ENCODE measurements at places on chromosomes 4 and X.

DNA sequence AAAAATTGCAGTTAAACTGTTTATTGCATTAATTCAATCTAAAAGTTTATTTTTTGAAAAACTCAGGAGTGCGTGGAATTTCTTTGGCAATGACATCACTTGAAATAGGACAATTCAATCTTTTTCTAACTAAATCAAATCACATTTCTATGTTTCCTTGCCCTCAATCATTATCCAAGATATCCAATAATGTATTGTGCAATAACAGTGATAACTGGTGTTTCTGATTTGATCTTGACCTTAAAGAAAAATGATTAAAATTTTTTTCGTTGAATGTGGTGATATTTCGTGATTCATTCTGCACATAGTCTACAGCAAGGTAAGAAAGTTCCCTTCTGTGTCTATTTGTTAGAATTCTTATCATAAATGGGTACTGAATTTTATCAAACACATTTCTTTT lies 163.2 kb downstream of the SPCS3 start:
- no peak for DNase-seq

DNA sequence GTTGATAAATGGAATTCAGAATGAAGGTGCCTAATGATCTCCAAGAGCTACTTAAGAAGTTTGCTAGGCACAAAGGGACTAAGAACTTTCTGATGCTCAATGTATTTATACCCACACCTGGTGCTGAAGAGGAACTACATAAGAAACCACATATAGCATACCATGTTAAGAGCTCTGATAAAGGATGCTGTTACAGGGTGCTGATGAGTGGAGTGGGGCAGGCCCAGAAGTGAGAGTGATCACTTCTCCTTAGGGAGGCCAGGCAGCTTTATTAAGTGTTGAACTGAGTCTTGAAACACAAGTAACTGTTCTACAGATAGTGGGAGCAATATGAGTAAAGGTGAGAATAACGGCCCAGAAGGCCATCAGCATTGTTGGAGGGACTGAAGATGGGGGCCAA lies 68.3 kb upstream of the CHRDL1 start:
- no peak for DNase-seq

- DNase-seq, result no peak
These were observed 6.0 kb downstream of the RBPJ start for GRCh38 chr4:26326791-26327190.

DNA sequence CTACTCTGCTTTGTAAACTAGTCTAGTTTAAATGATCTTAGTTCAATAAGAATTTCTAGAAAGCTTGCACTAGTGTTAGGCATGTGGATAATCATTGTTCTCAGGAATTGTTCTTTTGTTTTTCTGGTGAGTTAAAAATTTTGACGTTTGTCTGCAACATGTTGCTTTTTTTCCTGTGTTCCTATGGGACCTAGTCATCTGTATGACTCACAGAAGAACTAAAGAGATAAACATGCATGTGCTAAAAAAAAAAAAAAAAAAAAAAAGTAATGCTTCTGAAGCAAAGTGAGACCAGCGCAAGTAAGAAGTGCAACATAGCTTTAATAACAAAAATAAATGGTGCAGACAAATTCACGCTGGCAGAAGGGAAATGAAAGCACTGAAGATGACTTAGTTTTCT lies 471.2 kb downstream of the IQCM start:
- no peak for DNase-seq

DNA sequence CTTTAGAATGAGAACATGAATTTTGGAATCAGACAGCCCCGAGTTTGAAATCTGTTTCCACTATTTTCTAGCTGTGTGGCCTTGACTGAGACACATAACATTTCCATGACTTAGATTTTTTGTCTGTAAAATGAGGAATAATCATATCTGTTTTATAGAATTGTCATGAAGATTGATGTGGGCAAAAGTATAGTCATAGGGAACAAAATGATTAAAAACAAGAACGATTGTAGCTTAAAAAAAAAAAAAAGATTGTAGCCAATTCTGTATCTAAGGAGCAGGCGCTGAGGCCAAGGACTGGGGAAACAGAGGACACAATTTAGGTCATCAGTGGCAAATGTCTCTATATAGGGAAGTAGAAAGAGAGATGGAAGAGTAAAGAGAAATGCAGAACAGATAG lies 201.6 kb upstream of the C1QTNF7 start:
- DNase-seq, result no peak

DNA sequence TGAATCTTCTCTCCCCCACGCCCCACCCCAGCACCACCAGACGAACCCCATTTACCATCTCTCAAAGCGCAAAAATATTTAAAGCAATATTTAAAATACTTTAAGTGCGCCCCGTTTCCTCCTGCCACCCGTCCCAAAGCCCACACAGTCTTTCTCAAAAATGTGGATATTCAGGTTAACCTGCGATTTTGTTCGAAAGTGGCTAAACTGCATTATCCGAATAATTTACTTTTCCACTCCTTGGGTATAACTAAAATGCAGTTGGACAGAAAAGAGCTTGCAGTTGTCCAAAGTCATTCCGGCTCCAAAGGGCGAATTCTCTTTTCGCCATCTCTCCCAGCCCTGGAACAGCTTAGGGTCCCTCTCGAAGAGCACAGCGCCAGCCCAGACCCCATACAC lies 662 bp downstream of the SMIM43 start:
- no peak for DNase-seq

DNA sequence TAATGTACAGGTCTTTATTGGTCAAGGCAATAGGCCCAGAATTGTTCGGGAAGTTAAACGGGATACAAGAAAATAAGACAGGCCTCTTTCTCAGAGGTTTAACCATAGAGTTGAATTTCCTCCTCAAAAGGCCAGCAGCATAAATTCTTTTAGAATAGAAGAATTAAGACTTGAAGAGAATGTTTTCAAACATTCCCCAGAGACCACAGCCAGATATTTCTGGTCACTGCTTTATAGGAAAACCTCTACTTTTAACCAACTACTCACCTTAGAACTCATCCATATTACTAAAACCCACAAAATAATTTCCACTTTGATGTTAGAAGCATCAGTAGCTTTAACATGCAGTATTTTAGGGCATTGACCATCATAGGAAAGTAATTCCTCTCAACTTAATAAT lies 317.9 kb downstream of the RAB28 start:
- no peak for DNase-seq

GRCh38 chrX:53681661-53682060 lies 4.9 kb downstream of the HUWE1 start:
- no peak for DNase-seq

DNA sequence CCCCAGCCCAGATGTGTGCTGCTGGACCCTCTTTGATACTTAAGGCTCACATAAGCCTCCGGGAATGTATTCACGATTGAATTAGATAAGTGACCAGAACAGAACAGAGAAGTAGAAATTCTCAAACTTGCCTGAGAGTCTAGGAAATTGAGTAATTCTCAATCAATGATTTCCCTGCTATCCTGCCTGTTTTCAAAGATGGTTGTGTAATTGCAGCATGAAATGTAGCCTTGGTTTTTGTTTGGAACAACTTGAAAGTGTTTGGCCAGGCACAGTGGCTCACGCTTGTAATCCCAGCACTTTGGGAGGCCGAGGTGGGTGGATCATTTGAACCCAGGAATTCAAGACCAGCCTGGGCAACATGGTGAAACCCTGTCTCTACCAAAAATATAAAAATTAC lies 41.2 kb downstream of the TNIP2 start:
- DNase-seq, result no peak

DNA sequence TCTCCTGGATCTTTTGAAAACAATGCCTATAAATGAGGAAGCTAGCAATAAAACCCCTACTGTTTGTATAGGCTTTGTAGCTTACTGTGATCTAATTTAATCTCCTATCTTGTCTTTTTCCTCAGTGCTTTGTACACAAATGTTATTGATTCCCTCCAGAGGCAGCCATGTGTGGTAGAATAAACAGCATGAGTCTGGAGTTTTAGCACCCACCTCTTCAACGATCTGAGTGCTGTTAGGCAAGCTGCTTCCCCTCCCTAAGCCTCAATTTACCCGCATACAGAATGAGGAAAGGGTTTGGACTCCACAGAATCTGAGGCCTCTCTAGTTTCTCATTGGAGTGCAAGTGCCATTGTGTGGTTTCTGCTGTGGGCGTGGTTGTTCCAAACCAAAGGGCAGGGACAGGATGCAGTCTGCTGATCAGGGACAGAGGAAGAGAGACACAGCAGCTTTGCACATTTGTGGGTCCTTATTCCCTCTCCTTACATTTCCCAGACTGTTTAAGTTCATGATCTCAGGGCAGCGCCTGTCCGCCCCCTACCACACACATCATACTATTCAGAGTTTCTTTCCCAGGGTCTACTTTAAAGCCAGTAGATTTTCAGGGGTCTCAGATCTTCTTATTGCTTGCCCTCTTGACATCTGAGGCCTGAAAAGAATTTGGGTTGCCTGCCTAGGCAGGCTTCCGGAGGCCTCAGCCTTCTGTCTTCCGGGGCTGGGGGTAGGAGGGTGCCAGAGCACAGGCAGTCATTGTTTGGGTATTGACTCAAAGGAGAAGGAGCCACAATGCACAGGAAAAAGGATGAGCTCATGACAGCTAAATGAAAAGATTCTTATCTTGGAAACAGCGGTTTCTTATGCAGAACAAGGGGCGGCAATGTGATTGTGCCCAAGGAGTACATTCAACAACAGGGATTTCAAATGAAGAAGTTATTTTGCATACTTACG lies 114.9 kb upstream of the TEX13D start:
- peak; percentile 50 for DNase-seq

DNA sequence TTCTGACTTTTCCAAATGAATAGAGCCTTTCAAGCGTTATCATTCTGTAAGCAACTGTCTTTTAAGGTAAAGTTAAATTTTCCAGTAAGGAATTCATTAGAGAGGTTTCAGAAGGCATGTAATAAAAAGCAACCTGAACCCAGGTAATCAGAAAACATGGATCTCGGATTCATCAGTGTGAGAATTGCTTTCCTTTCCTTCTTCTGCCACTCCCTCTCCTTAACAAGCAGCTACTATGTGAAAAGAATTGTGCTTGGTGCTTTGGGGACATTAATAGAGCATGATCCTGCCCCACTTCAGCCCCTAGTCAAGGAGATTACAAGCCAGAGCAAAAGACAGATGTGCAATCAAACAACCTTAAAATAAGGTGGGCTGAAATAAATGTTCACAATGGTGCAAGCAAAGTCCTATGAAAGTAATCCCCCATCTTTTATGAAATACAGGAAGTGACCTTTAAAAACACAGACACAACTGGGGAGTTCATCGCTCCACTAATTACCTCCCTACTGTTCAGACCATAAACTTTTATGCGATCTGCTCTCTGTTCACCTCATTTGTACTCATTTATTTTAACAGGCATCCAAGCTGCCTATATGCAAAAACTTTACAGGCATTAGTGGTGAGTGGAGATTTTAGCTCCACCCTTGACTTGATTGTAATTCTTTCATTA lies 122.9 kb upstream of the RASGEF1B start:
- DNase-seq, result no peak

DNA sequence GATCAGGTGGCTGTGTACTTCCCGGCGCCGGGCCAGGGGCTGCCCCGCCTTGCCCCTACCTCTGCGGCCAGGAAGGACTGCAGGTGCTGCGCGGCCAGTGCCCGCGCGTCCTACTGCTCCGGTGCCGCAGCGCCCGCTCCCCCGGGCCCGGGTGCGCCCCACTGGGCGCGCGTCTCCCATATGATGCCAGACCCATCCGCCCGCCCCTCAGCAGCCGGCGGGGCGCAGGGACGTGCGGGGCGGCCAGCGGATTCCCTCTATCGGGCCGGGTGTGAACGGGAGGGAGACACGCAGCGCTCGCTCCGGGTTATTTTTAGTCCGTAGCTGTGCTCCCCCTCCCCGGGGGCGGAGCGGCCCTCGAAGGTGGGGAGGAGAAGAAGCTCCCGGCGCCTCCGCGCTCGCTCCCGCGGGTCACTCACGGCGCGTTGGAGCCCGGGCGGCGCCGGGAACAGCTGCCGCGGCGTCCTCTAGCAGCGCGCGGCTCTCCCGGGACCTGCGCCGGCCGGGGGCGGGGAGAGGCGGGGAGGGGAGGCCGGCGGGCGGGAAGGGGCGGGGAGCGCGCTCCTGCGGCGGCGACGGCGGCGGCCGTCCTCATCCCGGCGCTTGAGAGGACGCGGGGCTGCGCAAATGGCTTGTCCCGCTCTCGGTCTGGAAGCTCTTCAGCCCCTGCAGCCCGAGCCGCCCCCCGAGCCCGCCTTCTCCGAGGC lies 103.6 kb downstream of the UCHL1 start:
- peak; percentile 8 for DNase-seq

DNA sequence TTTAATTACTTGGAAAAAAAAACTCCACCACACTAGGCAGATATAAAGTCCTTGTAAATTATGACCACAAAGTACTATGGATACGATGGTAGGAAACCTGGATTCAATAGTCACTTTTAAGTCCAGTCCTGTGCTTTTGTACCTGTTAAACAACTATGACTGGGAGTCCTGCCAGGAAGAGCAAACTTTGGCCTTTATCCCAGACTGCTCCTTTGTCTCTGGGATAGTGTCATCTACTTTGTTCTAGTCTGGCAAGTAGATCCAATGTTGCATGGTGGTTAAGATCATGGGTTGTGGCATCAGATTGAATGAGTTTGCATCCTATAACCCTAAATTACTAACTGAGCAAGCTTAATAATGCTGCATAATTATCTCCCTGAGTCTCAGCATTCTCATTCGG lies 175.3 kb upstream of the FGF13 start:
- no peak for DNase-seq

DNA sequence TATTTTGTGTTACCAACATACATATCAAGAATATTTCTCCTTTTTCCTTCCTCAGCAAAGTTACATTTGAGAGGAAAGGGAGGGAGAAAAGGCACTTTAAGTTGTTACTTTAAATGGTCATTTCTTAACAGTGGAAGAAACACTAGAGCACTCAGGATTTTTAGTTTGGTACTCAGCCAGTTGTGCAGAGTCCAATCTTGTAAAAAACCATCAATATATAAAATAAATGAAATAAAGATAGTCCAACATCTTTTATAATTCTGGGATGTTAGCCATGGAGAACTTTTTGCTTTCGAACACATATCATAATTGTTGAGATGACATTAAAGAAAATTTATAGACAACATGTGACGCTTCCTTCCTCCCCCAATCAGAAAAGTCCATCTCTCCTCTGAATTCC lies 253.8 kb downstream of the QDPR start:
- no peak for DNase-seq

GRCh38 chr4:118307643-118308042 lies 45.2 kb downstream of the PRSS12 start:
- no peak for DNase-seq

All from GM12865 (cell line).